ENCODE measurements at places on chromosomes 6 and 20.
A peak's percentile ranks its signal among the peaks of the same experiment; 100 is the strongest.

GRCh38 chr20:47988676-47989075 lies 203.4 kb upstream of the SULF2 start:
- no peak for DNase-seq

DNA sequence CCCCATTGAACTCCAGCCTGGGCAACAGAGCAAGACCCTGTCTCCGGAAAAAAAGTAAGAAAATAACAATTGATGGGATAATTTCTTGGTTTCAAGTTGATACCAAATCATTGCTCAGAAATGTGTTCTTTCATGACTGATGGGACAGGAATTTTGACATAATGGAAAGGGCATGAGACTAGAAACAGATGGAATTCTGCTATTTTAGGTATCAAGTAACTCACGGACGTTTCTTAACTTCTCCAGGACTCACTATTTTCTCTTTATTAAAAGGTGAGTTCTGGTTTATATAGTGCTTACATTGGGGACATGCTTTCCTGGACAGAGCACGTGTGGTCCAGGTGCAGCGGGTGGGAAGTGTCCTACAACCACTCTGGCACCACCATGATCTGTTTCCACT lies 6.0 kb upstream of the DSP start:
- no peak for DNase-seq

DNA sequence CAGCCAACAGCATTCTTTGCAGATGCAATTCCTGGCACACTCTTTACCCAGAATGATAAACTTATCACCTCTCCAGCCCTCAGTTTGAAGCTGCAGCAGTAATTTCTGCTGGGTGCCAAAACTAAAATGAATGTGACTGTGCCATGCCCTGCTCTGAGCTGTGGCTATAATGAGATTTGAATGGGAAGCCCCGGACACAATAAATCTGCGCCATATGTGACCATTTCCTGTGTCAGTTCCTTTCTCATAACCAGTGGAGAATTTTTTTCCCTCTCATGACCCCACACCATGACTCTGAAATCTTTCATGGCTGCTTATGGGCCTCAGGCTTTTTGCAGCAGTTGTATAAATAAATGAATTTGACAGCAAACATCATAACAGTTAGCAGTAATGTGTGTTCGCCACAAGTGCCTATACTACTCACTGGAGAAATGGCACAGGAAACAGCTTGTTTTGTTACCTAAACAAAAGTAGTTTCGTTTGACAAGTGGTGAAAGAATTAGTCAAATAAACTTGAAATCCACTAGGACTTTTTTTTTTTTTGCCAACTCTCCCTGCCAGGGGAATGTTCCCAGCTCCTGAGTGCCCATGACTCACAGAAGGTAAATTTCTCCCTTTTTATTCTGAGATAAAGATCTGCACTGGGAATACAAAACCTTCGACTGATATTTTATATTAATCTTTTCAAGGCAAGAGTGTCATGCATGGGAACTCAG lies 408.4 kb downstream of the PKHD1 start:
- DNase-seq = no peak

DNA sequence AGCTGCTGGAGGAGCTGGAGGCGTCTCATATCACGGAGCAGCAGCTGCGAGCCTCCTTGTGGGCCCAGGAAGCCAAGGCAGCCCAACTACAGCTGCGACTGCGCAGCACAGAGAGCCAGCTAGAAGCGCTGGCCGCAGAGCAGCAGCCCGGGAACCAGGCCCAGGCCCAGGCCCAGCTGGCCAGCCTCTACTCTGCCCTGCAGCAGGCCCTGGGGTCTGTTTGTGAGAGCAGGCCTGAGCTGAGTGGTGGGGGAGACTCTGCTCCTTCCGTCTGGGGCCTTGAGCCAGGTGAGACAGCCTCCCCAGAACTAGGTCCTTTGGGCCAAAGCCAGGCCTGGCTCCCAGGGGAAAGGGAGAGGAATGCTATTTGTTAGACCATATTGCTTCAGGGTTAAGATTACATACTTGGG lies 31.7 kb downstream of the C20orf173 start:
- DNase-seq = no peak

DNA sequence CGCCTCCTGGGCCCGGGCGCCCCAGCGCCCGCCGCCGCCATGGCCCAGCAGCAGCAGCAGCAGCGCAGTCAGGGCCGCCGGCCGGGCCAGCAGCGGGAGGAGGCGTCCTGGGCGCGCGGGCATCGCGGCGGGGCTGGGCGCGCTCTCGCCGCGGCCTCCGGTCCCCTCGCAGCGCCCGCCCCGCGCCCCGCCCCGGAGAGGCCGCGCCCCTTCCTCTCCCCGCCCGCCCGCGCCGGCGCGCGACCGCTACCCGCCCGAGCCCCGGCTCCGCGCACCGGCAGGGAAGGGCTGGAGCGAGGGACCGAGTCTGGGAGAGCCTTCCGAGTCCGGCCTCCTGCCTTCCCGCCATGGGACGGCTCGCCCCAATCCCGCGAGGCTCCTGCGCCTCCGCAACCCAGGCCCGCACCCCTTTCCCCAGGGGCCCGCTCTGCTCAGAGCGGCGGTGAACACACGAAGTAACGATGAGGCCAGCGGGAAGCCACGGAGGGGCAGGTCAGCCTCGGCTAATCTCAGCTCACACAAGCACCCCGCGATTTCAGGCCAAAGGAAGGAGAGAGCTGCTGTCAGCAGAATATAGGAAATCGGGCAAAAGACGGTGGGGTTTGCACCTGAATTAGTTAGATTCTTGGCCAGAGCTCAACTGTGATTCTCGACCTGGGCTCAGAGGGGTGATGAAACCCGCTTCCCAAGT lies at the start of gene TXNDC5:
Gene TXNDC5 (minus strand): TSS at position 135 of the 691 bp plus-strand sequence. CDS start 12 bp downstream, at position 123.
- DNase-seq = peak; percentile 81

GRCh38 chr6:139858429-139858828 lies 484.0 kb upstream of the CITED2 start:
- DNase-seq = no peak

GRCh38 chr20:11791835-11792567 lies 125.7 kb upstream of the BTBD3 start:
- no peak for DNase-seq

- DNase-seq = peak; percentile 85
Observed at GRCh38 chr6:26286168-26286877, 78.7 kb upstream of the BTN3A2 start.

GRCh38 chr6:156028335-156029131 lies 572.9 kb upstream of the NOX3 start:
- DNase-seq = no peak

All from liver (tissue), 10 donors.